ENCODE measurements at places on chromosomes 1 and 21.

DNA sequence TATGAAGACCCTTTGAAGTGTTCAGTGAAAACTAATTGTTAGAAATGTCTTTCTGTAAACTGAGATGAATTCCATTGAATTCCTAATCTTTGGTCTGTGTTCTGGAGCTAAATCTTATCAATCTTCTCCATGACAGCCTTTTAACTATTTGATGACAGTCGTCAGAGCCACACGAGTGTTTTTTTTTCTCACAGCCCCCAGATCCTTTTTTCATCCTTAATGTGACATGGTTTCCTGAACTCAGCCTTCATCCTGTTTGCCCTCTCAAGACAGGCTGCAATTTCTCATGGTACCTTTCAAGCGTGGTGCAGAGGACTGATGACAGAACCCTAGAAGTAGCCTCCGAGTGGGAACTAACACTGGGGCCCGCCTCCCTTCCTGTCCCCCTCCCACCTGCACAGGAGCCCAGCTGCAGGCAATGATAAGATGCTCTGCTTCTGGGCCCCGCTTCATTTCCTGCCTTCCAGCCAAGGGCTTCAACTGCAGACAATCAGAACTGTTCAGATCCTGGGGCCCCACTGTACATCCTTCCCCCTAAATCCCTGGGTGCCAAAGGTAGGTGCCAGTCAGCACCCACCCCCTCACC lies 114.6 kb upstream of the VAV3 start:
- DNase-seq = no peak

DNA sequence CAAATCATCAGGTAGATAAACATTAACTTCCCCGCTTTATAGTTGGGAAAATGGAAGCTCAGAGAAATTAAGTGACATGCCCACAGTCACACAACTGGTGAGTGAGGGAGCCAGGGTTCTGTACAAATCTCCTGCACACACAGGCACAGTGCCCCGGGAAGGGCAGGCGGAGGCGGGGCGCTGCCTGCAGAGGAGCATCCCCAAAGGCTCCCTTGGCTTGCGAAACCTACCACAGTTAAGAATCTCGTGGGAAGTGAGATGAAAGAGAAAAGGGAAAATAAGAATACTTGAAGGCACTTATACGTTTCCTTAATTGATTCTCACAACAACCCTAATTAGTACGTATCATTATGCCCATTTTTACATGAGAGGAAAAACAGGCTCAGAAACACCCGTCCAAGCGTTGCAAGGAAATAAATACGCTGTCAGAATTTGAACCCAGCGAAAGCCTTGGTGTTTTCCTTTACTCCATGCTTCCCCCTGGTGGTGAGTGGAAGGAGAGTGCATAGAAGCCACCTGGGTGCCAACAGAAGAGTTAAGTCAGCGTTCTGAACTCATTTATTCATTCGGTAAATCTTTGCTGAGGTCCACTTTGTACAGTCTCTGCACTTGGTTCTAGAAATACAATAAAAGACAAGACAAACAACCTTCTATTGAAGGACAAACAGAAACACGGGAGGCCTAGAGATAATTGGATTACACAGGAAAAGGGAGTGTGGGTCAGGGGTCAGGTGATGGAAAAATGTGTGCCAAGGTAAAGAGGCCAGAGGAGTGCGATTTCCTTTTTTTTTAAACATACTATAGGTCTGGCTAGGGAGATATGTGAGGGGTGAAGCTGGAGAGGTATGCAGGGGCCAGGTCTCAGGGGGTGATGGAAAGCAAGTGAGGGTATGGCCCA lies 28.4 kb downstream of the ACP6 start:
- peak; percentile 54 for DNase-seq

DNA sequence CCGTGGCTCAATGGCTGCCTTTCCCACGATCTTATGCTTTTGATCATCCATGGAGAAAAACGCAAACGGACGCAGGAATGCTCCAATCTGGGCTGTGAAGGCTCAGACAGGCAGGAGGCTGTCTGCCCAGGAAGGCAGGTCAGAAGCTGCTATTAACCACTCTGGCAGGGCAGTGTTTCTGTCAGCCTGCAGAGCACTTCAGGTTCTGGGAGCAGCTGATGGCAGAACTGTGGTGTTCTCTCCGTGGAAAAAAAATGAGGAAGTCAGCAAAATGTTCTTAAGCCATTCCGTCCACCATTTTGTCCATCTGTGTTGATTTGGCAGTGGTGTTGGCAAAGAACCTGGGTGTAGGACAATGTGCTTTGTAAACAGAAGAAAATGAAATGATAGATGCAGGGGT lies 91.7 kb downstream of the SIM2 start:
- DNase-seq = no peak

- DNase-seq = no peak
Measured at GRCh38 chr1:30742300-30742962, 15.1 kb downstream of the LAPTM5 start.

GRCh38 chr1:157105988-157106812 lies 6.6 kb upstream of the ETV3L start:
- DNase-seq = peak; percentile 86

DNA sequence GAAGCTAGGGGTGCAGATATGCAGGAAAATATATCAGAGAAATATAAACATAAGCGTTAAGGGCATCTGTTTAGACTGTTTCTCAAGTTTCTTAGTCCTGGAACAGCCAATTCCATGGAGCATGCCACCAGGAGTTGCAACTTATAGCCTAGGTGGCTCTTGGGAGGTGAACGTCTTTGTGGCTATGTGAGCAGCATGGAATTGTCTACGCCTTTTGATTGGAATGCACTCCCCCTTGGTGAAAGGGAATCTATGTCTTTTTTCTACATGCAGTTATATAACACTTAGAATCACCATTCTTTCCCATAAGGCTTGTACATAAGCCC lies 12.4 kb downstream of the RCSD1 start:
- no peak for DNase-seq

DNA sequence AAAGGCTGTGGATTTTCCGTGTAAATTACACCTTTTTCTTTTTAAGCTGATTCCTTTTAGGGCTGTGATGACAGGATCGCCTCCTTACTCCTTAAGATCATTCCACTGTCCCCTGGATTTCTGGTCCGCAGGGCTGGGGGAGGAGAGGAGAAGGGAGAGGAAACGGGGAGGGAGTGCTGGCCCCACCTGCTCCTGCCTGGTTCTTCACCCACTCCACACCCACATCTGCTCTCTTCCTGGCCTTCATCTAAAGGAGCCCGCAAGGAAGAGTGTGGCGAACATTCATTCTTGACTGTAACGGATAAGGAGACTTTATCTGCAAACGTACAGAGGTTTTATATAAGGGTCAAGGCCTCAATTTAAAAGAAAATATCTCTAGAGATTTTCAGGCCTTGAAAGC lies 242.0 kb downstream of the RHOU start:
- DNase-seq = no peak

GRCh38 chr1:30816211-30817076 lies 58.9 kb upstream of the LAPTM5 start:
- peak; percentile 91 for DNase-seq

DNA sequence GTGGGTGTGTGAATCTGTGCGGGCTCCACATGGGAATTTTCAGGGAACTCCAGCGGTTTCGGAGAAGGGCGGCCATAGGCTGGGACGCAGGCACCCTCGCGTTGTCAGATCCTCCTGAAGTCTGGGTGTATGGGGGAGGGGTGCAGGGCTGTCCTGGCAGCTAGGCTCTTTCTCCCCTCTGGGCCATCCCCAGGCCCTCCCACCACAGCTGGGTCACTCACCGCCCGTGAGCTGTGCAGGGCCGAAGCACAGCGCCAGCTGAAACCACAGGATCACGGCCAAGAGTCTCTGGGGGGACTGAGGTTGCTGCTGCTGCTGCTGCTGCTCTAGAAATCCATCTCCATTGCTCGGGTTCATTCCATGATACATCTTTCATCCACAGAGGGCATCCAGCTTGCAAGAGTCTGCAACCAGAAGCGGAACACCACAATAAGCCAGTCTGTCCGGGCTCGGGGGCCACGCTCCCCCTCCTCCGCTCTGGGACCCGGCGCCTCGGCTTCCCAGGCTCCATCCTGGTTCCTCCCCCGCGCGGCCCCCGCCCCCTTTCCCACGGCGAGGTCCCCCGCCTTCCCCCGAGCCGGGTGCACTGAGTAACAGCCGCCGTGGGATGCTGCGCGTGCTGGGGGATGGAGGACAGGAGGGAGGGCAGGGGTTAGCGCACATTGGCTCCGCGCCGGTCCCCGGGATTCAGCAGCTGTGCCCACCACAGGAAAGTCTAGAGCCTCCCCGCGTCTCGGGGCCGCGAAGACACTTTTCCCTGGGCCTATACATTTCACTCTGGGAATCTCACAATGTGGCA lies 720 bp downstream of the SUSD4 start:
- no peak for DNase-seq

DNA sequence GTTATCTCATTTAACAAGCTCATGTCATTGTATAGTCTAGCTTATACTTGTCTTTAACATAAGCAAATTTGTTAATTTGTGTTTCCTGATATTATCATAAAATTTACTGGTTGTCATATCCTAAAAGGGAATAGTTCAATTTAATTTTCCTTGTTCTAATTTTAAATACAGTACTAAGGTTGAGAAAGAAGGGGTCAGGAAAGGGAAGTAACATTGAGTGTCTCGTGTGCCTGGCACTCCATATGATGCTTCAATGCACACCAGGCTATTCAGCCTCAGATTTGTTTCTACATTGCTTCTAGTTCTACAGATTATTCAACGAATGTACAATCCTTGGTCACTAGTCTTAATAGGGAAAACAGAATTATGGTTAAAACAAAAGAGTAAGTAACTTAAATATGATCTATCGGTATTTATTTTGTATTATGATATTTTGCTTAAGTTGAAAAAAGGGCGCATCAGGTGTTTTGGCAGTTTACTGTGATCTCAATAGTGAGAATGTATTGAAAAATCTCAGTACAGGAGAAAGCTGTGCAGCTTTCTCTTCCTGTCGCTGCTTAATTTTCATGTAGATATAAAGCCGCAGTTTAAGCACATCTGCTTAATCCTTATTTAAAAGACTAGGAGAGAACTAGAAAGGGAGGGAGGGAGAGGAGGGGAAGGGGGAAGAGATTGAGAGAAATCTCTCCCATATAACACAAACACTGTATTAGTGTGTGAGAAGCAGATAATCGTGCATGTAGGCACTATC lies 13.0 kb downstream of the PTPRC start:
- DNase-seq = no peak

DNA sequence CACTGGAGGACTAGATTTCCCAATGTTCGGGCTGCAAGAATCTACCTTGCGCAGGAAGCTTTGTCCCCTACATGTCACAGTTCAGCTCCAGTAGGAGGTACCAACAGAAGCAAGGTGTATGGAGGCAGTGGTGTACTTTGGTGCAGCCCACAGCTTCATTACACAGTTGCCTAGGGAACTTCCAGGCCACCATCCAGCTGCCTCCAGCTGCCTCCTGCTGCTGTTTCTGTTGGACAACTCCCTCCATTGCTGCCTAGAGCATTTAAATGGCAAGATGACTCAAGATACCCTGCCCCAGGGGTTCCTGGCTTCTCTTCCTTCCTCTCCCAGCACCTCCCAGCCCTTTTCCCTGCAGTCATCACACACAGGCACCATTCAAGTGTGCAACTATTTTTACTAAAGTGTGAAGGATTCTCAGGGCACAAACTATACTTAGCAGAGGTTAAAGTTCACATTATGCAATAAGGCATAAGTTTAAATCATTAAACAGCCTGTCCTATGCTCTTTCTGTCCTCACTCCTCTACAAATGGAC lies 39.0 kb upstream of the ATP1A1 start:
- DNase-seq = peak; percentile 45

GRCh38 chr1:24093732-24094131 lies 18.2 kb downstream of the MYOM3 start:
- no peak for DNase-seq

GRCh38 chr1:162470216-162470615 lies 27.4 kb upstream of the UHMK1 start:
- no peak for DNase-seq

- DNase-seq = no peak
Measured at GRCh38 chr1:35016406-35016805, 15.3 kb downstream of the ZMYM6 start.

GRCh38 chr1:221766210-221766609 lies 24.3 kb upstream of the DUSP10 start:
- no peak for DNase-seq

GRCh38 chr1:5601516-5601915 lies 390.7 kb downstream of the NPHP4 start:
- DNase-seq = no peak

DNA sequence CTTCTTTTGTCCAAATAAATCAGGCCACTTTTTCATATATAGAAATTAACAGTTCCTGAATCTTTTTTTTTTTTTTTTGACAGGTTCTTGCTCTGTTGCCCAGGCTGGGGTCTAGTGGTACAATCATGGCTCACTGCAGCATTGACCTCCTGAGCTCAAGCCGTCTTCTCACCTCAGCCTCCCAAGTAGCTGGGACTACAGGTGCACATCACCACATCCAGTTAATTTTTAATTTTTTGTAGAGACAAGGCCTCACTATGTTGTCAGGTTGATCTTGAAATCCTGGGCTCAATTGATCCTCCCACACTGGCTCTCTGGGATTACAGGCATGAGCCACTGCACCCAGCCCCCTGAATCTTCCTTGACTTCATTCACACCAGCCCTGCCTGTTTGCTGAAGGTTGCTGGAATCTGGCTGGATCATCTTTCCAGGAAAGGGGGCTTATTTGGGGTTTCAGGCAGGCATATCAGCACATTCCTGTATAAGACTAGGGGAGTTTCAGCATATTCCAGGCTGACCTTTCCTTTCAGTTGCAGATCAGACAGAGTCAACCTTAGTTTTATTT lies 78.2 kb upstream of the ARHGAP29 start:
- DNase-seq = no peak

DNA sequence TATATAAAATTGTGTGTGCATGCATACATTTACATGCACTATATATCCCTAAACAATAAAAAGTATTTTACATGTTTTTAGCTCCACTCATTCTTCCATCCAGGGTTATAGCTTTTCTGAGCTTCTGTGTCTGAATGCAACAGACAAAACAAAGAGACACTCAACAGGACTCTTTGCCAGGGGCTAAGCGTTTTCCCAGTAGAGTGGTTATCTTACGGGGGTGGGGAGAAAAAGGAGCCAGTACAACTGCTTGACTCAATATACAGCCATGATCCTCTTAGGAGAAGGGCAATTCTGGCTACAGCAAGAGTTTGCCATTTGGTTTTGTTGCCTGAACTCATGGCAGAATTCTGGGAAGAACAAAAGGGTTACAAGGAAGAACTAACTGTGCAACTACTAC lies 14.6 kb upstream of the PPP2R5A start:
- no peak for DNase-seq

GRCh38 chr1:2448098-2448445 lies 28.0 kb upstream of the PLCH2 start:
- peak; percentile 47 for DNase-seq

GRCh38 chr1:113999799-114000198 lies 20.5 kb downstream of the OLFML3 start:
- no peak for DNase-seq

DNA sequence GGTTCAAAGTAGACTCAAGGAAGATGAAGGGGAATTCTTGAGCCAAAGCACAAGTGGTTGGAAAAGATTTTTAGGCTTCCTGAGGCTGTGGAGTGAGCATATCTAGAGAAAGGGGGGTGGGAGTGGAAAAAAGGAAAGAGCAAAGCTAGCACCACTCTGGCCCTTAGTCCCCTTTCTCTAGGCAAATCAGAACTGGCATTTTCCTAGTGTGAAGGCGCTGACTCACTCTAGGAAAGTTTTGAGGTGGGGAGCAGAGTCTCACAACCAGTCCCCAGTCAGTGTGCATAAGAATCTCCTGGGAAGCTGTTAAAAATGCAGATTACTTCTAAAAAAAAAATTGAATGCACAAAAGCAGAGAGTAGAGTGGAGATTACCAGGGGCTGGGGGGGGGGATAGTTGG lies 3.4 kb upstream of the GPR89B start:
- DNase-seq = no peak

GRCh38 chr1:190129366-190129765 lies 348.3 kb downstream of the BRINP3 start:
- no peak for DNase-seq

GRCh38 chr1:39917825-39918224 lies 16.1 kb upstream of the MYCL start:
- DNase-seq = no peak

Data from A172 (cell line).